ENCODE measurements at places on chromosomes 2 and 18.

DNA sequence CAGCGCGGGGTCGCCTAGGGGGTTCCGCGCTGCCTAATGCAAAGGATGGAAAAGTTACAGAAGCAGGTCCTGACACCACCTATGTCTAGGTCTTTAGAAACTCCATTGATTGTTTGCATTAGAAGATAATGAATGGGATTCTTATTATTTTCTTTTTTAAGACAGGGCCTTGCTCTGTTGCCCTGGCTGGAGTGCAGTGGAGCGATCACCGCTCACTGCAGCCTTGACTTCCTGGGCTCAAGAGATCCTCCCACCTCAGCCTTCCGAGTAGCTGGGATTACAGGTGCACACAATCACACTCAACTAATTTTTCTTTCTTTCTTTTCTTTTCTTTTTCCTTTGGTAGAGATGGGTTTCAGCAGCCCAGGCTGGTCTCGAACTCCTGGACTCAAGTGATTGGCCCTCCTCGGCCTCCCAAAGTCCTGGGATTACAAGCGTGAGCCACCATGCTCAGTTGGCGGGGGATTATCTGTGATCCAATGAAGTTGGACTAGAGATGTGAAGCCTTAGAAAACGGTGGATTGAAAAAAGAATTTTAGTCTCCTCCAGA lies 761 bp upstream of the IDH1 start:
- DNase-seq: no peak

DNA sequence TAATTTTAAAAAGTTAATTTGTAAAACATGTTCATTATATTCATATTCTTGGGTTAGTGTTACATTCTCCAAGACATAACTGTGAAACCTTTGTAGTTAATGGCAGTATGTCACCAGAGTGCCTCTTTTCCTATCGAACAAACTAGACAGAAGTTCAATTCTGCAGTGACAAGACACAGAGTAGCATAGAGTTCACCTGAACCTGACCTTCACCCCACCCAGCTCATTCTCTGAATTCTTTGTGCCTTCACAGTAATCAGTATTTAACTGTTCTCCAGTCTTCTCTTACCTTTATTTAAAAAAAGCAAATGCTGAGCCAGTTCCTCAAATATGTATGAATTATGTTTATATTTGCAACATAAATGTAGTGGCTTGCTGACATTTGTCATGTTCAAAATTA lies 52.9 kb upstream of the CHMP1B start:
- no peak for DNase-seq

DNA sequence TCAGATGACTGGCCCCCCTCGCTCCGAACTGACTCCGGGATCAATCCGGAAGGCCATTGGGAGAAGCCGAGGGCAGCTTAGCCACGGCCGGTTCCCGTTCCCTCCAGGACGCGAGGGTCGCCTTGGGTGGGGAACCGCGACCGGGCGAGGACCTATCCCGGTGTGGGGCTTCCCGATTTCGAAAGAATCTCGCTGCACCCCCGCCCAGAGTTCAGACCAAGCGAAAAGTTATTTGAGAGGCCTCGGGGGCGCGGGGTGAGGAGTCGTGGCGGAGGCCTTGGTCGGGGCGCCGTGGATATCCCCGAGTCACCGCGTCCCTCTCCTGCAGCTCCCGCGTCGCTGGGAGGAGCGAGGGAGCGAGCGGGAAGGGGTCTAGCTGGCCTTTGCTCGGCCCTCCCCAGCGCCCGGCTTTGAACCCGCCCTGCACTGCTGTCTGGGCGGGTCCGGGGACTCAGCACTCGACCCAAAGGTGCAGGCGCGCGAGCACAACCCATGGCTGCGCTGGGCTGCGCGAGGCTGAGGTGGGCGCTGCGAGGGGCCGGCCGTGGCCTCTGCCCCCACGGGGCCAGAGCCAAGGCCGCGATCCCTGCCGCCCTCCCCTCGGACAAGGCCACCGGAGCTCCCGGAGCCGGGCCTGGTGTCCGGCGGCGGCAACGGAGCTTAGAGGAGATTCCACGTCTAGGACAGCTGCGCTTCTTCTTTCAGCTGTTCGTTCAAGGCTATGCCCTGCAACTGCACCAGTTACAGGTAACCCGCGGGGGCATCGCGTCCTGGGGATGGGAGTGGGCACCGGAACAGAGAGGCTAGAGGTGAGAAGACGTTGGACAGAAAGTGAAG lies at the start of gene CYP27A1:
Gene CYP27A1 (plus strand): TSS at position 457 of the 837 bp plus-strand sequence. CDS start 36 bp downstream, at position 493.
- no peak for DNase-seq

DNA sequence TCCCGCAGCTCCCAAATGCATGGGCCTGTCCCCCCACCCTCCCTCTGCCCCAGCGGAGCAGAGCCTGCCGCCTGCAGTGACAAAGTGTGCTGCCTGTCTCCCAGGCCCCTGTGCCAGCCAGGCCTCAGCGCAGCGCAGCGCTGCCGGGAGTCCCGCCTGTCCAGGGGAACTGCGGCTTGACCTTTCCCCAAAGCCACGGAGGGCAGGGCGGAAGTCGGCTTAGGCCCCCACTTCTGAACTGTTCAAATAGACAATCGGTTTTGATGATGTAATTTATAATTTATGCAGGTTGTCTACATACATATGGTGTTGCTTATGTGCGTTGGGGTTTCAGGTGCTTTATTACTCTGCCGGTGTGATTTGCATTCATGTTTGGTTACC lies 7.1 kb downstream of the GBX2 start:
- DNase-seq: no peak

DNA sequence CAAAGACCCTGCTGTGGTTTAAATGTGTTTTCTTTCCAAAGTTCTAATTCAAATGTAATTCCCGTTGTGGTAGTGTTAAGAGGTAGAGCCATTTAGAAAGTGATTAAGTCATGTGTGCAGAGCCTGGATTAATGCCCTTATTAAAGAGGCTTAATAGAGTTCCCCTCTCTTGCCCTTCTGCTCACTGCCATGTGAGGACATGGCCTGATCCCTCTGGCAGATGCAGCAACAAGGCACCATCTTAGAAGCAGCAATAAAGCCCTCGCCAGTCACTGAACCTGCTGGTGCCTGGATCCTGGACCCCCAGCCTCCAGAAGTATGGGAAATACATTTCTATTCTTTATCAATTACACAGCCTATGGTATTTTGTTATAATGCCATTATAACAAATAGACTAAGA lies 485.2 kb downstream of the DCDC2C start:
- DNase-seq: no peak

GRCh38 chr18:435940-436339 lies 64.6 kb downstream of the COLEC12 start:
- DNase-seq: no peak

DNA sequence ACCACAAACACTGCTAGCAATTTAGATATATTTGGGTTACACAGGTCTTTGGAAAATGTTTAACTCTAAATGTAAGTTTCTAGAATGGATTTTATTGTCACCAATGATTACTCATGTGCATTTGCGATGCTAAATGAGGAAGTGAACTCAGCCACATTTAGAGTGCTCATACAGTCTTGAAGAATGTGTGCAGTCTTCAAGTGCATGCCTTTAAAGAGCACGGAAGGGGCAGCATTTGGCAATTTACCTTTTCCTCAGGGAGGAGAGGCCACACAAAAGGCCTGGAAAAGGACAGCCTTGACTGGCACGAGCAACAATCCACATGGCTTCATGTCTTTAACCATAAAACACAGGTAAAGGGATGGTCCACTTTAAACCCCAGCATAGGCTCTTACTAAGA lies 78.5 kb upstream of the STK17B start:
- peak; percentile 43 for DNase-seq

GRCh38 chr2:229025653-229026052 lies 245.4 kb downstream of the PID1 start:
- DNase-seq: no peak

DNA sequence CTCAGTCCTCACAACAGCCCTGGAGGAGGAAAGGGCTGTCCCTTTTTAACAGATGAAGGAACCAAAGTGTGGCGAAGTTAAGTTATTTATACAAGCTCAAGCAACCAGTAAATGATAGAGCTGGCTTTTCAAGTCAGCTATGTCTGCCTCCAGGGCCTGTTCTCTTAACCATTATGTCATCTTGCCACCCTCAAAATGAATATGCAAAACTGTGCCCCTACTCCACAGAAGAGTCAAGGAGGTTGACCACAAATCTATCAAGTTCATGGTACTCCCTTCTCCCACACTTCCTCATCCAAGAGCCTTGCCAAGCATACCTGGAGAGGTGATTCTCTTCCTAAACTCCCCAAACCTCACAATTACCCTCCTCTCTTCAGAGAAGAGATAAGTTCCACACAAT lies 37.3 kb upstream of the CREB1 start:
- no peak for DNase-seq

DNA sequence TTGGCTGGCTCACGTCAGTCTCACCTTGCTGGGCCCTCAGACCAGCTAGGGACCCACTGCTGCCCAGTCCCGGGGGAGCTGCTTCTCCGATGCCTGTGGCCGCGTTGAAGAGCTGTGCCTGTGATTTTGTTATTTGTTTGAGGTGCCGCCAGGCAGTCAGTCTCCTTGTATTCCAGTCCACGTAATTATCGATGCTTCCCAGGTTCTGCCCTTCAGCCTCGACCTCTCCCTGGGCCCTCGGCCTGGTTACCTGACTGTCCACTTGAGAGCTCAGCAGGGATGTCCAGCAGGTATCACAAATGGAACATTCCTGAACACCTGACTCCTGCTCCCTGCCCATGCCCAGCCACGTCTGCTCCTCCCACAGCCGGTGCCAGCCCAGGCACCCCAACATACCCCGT lies 195.9 kb upstream of the HS6ST1 start:
- no peak for DNase-seq

- no peak for DNase-seq
These were observed 652 bp downstream of the SH3YL1 start for GRCh38 chr2:263022-263738.

DNA sequence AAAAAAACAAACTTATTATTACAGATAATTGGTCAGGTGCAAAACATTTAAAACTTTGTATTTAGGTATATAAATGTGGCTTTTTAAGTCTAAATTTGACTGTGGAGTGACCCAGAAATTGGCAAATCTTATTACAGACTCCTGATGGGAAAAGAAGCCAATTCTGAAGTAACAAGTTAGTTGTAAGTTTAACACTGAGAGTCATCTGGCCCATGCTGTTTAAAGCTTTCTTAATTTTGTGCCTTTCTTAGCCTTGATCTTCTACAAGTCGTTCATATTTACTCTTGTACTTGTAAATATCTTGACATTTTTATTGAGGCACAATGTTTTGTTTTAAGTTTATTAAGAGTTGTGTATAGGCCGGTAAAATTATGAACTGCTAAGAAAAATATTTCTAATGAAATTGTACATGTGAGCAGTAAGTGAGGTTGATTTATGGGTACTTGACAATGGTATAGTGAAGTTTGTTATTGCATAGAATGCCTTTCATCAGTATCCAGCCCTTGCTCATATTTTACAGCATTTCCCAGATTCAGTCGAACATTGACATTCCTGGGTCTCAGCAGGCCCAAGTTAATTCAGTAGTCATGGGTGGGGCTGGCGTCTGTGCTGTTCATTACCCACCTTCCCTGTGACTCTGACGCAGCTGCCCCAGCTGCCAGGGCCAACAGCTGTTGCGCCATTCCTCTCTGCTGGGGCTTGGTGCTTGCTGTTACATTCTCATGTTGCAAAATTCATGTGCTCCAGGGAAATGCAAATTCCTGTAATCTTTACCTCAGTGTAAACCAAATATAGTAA lies 121.4 kb downstream of the ZNF236 start:
- DNase-seq: no peak

- no peak for DNase-seq
These were observed 97.3 kb downstream of the ICOS start for GRCh38 chr2:204033611-204034495.

- DNase-seq: no peak
These were observed 880.6 kb upstream of the ID2 start for GRCh38 chr2:7801212-7801611.

DNA sequence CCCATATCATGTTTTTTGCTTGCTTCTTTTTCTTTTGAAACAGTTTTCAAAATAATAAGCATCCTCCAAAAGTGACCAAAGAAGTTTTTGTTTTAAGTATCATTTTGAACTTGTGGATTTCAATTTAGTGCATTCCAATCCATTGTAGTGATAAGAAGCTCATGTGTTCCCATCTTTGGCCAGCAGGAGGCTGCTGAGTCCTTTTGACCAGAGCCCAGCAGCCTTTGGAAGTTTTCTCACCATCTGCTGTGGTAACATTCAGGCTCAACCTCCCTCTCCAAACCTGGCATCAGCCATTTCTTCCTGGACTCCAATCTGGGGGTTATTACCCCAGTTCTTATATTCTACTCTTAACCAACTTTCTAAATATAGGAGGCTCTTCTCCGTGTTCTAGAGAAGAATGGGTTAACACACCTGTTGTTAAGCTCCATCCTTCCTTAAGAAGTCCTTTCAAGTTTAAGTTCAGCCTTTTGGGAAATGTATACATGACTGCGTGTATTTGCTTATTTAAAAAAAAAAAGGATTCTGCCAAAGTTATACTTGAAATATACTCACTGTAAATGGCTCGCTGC lies 39.0 kb upstream of the MAL start:
- DNase-seq: peak; percentile 31

DNA sequence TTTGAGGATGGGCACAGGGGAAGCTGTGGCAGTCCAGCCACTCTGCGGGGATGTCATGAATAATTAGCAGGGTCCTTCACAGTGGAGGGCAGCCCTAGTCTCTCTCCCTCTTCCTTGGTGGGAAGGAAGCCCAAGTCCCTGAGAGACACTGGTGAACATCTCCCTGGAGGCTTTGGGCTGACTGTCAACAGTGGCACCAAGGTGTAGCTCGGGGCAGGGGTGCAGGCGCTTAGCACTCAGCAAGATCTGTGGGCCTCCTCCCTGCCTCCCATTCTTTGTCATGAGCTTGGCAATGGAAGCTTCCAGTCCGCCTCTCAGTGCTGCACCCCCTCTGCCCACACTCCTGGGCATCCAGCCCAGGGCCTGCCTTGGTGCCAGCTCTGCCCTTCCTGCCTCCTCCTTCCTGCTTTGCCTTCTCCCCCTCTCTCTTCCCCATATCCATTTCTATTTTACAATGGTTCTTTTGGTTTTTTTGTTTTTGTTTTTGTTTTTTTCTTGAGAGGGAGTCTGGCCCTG lies 59.4 kb downstream of the STEAP3 start:
- DNase-seq: peak; percentile 40

GRCh38 chr18:9495916-9496705 lies 20.8 kb downstream of the RALBP1 start:
- no peak for DNase-seq

DNA sequence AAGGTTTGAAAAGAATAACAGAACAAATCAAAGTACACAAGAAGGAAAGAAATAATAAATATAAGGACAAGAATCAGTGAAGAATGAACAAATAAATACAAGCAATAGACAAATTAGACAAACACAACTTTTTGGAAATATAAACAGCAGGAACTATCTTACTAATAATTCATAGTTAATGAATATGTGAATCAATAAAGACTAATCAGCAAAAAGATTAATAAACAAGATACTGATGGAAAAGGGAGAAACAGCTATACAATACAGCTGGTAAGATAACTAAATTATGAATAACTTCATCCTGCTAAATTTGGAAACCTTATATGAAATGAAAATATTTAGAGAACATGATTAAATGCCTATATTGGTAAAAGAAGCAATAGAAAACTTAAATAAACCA lies 193.6 kb upstream of the SPRED2 start:
- DNase-seq: no peak

Data from HT1080 (cell line).